ENCODE measurements at places on chromosomes 7 and 10.

GRCh38 chr7:55504093-55504859, 68.0 kb downstream of the VOPP1 start:
- peak; percentile 42 for DNase-seq

- no peak for DNase-seq
These were observed 270.4 kb upstream of the KLF14 start for GRCh38 chr7:131004371-131004770.

GRCh38 chr10:103763374-103764202, 91.8 kb downstream of the SH3PXD2A start:
- DNase-seq, result no peak

- peak; percentile 96 for DNase-seq
These were observed 268.1 kb upstream of the FZD8 start for GRCh38 chr10:35910234-35910633.
